Ascending aorta (tissue), 2 donors: ENCODE measurements at places on chromosomes 6 and 20.

DNA sequence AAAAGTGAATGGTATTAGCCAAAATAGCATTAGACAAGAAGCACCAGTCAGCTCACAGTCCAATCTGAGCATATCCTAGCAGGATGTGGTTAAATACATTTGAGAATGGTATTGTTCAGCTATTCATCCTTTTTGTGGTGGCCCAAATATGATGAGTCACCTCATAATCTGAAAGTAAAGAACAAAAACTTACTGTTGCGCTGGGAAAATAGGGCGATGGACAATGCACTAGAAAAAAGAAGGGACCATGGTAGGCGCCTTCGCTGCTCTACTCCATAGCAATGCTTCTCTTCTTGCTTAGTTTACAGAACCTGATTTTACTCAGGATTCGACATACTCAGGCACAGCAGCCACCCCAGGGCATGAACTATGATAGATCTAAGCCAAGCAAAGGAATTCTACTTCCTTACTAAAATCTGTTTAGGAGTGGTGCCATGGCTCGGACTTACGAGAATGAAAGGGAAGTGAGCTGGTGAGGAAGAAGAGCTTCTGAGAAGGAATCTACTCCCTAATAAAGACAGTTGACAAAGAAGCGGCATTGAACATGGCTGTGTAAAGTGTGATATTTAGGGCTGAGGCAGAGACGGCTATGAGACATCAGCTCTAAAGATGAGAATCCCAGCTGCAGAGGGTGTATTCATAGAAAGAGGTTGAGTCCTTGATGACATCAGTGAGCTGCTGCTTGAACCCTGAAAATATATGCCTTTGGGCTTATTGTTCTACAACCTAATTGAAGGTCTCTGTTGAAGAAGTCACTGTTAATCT lies 16.6 kb upstream of the FBXO9 start:
- DNase-seq: no peak

DNA sequence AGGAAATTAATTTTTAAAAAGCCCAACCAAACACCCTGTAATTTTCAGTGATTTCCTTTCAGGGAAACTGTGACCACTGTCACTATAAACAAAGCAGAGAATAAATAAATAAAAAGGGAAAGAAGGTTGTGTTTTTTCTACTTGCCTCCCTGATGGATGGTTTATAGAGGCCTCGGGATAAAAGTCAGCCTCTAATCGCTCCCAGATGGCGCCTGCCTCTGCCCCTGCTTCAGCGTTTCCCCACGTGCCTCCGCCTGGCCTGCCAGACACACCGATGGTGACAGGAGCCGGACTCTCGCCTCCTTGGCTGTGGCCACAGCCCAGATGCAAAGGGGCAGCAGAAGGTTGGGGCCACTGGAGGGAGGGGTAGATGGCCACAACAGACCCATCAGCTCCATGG lies 327.7 kb downstream of the CDC5L start:
- peak; percentile 40 for DNase-seq

DNA sequence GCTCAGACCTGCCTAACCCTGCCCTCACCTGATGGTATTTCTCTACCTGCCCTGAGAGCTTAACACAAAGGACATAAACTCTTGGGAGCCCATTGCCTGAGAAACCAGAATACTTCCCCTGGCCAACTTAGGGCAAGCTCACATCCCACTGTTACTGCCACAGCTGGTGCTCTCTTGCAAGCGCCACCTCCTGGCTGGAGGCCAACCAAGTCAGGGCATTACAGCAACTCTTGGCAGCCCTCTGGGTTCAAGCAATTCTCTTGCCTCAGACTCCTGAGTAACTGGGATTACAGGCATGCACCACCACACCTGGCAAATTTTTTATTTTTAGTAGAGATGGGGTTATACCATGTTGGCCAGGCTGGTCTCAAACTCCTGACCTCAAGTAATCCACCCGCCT lies 70.1 kb downstream of the HECA start:
- no peak for DNase-seq

DNA sequence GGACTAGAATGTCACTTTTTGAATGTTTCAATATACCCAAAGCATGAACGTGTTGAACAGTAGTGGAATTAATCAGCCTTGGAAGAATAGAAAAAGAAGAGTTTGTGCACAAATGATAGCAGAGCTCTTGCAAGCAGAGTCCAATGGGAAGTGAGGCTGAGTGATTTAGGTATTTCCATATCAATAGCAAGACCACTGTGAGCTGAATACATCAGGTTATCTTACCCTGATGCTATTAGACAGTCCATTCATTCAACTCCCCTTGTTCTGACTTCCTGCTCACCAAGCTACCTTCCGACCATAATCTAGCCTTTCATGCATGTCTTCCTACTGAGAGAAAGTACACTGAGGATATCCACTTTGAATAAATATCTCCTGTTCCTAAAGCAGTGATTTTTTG lies 349.2 kb upstream of the RNF217 start:
- DNase-seq: no peak

DNA sequence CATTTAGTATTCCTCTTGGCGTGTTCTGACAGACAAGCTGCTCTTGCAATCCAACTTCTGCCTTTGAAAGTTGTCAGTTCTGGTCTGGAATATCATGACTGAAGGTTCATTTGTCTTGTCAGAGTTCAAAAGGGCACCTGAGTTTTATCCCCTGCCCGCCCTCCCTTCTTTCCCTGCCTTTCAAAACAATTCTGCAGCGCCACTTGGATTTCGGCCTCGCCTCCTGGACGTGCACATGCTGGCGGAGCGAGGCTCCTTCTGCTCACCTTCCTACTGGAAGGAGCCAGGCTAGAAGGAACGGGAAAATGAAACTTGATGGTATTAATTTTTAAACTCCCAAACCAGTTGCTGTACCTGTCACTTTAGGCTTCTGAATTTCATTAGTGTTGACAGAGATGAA lies 55.7 kb upstream of the HDGFL1 start:
- DNase-seq: no peak

DNA sequence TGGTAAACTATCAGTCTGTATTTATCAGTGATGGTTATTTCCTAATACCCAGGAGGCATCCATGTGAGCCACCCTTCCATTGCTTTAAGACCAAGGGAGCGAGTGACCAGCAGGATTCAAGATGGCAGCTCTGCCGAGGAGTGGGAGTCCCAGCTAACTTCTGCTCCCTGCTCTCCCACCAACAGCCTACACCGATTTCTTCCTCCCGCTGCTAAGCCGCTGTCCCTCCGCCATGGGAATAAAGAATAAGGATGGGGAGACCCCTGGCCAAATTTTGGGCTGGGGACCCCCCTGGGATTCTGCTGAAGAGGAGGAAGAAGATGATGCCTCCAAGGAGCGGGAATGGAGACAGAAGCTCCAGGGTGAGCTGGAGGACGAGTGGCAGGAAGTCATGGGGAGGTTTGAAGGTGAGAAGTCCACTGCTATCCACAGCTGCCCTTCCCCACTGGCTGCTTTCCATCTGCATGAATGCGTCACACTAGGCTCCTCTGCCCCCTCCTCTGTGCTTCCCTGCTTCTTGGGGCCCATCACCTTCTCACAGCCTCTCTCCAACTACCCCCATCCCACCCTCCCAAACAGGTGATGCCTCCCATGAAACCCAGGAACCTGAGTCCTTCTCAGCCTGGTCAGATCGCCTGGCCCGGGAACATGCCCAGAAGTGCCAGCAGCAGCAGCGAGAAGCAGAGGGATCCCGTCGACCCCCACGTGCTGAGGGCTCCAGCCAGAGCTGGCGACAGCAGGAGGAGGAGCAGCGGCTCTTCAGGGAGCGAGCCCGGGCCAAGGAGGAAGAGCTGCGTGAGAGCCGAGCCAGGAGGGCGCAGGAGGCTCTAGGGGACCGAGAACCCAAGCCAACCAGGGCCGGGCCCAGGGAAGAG lies 10.3 kb downstream of the NFKBIL1 start:
- no peak for DNase-seq
